ENCODE measurements at places on chromosomes 11 and 22.

DNA sequence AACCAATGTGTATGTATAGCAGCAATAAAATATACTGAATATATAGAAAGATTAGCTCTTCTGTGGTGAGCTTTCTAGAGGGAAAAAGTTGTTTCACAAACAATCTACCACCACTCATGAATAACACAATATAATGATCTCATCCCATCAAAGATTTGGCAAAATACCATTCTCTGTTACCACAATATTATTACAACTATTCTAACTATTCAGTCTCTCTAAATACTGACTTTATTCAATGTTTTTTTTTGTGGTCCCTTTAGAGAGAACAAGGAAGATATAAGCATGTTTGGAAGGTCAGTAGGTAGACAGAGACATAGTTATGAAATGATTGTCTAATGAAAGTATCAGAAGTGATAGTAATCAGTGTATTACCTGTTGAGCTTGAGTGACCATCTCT is 7.8 kb downstream of the CCDC90B start:
- no peak for DNase-seq

DNA sequence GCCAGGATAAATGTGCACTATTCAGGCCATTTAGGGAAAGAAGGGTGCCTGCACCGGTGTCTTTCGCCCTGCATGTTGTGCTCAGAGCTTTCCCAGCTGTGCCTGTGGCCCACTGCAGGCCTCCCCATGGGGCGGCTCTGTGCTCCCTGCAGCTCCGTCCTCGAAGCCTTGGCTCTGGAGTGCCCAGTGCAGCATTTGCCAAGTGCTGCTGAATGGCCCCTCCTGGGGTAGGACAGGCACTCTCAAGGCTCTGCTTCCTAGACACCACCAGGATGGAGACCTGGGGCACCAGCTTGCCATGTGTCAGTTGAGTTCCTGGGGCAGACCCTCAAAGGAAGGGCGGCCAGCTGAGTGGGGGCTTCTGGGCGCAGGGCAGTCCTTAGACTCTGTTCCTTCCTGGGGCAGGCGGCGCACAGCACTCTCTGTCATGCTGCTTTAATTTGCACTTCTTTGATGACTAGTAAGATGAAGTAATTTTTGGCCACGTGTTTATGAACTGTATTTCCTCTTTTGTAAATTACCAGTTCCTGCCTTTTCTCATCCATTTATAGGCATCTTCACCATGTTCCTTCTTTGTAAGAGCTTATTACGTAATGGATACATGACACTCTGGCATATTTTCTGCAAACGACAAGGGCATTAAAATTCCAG is 32.1 kb upstream of the GNB1L start:
- no peak for DNase-seq

- DNase-seq = no peak
Observed at GRCh38 chr11:75242722-75243600, 2.4 kb downstream of the TPBGL start.

GRCh38 chr11:119679346-119679745 is 49.7 kb downstream of the NECTIN1 start:
- DNase-seq = no peak

GRCh38 chr22:42321908-42322561 is 51.6 kb upstream of the TCF20 start:
- DNase-seq = no peak

- DNase-seq = no peak
Observed at GRCh38 chr22:30423301-30423958, 2.1 kb upstream of the MTFP1 start.

GRCh38 chr11:94751786-94752185 is 16.4 kb upstream of the AMOTL1 start:
- DNase-seq = no peak

DNA sequence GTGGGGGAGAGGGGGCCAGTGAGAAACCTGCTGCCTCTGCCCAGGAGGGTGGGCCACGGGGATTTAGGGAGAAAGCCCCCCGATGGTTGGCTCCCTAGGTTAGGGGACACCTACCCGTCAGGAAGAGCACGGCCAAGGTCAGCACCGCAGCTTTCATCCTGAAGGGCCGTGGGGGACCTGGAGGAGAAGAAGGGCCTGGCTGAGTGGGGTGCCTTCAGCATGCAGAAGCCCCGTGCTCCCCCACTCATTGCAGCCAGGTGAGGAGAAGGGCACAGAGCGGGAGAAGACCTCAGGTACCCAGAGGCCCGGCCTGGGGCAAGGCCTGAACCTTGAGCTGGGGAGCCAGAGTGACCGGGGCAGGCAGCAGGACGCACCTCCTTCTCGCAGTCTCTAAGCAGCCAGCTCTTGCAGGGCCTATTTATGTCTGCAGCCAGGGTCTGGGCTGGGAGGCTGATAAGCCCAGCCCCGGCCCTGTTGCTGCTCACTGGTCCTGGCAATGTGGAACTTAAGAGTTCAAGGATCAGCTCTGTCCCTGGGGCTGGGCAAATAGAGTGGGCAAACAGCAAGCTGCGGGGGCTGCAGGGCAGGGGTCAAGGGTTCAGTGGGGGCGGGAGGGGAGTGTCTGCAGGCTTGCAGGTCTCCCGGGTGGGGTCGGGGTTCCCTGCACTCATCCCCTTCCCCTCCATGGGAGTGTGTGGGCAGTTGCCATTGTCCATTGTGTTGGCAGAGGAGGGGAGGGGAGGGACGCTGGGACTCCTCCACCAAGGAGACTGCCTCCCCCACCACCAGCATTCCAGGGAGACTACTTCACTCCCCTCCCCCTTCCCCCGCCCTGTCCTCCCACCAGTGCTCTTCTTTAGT is at the start of gene APOA1:
APOA1 (minus strand) TSS at position 392 of the 861 bp plus-strand sequence; CDS start at position 157, 235 bp downstream.
- DNase-seq = no peak

DNA sequence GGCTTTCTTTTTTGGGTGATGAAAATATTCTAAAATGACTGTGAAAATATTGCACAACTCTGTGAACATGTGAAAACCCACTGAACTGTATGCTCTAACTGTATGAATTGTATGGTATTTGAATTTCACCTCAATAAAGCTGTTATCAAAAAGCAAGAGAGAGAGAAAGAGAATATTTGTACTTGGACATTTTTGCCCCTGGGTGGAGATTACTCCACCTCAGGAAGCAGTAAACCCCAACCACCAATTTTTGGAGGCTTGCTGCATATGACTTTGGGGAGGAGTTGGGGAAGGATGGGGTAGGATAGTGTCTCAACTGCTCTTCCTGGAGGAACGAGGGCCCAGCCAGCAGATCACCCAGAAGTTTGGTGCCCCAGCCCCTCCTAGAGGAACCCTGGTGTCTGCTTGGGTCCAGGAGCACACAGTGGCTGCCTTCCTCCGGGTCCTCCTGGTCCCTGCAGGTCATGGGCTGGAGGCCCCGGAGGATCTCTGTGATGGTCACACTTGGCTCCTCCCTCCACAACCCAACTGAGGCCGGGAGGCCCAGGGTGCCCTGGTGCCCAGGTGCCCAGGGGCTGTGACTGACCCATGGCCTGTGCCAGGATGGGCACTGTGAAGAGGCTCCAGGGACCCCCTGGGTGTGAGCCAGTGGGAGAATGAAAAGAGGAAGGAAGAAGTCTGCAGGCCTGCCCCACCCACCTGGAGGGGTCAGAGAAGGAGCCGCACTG is 15.3 kb upstream of the PICK1 start:
- no peak for DNase-seq

DNA sequence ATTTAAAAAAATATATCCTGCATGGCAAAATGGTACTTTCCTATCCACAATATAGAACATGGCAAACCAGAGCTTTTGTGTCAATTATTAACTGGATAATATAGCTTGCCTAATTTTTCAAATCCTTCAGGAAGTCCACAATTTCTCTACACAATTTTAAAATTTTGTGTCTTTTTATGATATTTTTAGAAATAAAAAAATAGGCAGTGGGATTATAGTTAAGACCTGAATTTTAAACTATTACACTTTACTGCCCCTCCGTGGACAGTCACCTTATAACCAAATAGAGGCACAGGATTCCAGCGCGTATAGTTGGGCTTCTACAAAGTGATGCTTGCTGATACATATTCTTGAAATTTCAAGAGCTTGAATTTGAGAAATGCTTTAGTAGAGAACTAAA is 2.1 kb upstream of the DMC1 start:
- no peak for DNase-seq

GRCh38 chr11:100865443-100866065 is 178.5 kb downstream of the ARHGAP42 start:
- DNase-seq = no peak

DNA sequence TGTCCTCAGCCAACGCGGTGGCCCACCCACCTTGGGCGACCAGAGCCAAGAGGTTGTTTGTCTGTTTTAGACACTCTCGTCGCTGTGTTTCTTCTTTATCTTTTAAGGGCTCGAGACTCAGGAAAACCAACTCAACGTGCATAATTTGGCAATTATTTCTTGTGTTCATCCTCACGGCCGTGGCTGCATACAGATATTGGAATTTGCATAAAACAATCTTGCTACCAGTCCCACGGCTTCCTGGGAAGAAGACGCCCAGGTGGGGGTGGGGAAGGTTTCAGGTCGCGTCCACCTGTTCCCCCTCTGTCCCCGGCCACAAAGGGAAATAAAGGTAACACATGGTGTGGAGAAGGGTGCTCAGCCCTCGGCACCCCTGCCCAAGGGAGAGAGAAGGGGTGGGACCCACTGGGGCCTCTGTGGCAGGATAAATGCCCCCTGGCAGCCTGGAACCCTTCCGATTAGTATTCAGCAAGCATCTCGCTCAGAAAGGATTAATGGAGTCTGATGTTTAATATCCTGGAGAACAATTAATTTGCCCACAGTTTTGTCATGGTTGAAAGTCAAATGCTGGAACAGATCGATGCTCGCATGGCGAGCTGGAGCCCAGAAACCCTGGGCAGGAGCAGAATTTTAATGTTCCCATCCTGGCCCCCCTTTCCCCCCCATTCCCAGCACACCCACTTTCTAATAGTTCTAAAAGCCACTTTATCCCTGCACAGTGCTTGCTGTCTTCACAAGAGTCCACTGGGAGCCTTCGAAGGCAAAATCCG is 359.7 kb downstream of the MN1 start:
- DNase-seq = no peak

DNA sequence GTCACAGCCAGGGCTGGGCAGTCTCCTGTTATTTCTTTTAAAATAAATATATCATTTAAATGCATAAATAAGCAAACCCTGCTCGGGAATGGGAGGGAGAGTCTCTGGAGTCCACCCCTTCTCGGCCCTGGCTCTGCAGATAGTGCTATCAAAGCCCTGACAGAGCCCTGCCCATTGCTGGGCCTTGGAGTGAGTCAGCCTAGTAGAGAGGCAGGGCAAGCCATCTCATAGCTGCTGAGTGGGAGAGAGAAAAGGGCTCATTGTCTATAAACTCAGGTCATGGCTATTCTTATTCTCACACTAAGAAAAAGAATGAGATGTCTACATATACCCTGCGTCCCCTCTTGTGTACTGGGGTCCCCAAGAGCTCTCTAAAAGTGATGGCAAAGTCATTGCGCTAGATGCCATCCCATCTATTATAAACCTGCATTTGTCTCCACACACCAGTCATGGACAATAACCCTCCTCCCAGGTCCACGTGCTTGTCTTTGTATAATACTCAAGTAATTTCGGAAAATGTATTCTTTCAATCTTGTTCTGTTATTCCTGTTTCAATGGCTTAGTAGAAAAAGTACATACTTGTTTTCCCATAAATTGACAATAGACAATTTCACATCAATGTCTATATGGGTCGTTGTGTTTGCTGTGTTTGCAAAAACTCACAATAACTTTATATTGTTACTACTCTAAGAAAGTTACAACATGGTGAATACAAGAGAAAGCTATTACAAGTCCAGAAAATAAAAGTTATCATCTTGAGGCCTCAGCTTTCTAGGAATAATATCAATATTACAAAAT is 13.4 kb downstream of the OR51B4 start:
- no peak for DNase-seq

DNA sequence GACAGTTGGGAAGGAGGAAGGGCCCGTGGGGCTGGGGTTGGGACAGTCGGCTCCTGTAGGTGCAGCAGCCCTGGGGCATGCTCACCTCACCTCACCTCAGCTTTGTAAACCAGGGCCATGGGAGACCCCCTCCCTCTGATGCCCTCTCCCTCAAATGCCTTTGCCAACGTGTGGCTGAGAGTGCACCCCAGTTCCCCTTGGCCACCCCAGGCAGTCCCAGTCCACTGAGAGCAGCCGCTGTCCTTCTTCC is 4.2 kb upstream of the NEAT1 start:
- DNase-seq = no peak

DNA sequence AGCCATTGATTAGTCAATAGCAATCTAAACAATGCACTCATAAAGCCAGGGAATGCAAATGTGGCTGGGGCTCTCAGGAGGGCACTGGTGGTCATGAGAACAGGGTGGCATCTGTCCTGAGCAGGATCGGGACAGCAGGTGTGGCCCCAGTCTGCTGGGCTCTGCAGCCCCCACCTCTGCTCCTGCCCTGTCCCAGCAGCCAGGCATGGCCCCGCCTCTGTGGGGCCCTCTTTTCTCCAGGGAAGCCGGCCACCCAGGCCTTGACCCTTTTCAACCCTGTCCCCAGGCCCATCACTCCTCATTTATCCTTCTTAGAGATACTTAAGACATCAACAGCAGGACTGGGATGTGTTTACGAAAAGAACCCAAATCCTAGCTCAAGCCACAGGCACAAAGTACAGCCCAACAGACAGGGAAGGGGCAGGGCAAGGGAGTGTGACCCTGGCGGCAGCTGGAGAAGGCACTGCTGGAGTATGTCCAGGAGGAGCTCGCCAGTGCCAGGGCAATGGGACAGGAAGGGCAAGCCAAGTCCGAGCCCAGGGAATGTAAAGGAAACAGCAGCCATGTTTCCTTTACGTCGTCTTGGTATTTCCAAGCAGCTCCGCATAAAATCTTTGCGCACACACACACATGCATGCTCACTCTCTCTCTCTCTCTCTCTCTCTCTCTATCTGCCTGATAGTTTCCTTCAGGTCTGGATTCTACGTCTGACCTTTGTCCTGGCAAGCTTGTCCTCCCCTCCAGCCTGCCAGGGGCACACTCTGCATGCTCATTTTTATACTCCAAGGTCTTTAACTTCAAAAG is 59.9 kb downstream of the DGCR2 start:
- DNase-seq = no peak

GRCh38 chr22:31882971-31883370 is 61.4 kb upstream of the YWHAH start:
- no peak for DNase-seq

GRCh38 chr22:23065069-23065451 is 5.3 kb upstream of the GNAZ start:
- DNase-seq = no peak

DNA sequence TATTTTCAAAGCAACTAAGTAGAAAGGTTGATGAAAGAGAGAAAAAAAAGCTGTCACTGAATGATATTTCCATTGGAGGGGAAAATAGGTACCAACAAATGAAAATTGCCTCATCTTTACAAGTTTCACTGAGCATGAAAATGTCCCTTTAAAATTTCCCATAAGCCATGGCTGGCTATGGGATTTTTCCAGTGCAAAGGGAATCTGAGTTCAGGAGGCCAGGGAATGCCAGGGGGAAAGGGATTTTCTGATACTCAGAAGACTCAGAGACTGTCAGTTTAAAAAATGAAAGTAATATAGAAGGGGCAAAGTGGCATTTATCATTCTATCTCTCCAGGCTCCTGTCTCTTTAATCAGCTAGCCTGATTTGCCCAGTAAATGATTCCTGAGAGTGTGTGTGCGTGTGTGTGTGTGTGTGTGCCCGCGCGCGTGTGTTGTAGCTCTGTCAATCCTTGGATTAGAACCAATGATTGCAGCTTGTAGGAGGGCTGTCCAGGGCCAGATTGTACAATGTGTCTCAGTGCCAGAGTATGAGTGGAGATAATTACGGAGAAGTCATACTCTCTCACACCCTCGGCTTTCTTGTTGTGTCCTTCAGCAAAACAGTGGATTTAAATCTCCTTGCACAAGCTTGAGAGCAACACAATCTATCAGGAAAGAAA is at the start of gene NTM:
NTM (plus strand) TSS at position 526 of the 662 bp plus-strand sequence.
- no peak for DNase-seq

- no peak for DNase-seq
Observed at GRCh38 chr22:24159650-24160049, 21.6 kb upstream of the SUSD2 start.
